Activated T-cell treated with anti-CD3 and anti-CD28 coated beads, Interleukin-2, amount 50 U/mL, for 24 hours (primary cell): ENCODE measurements at places on chromosomes 2 and 18.

- DNase-seq: no peak
Measured at GRCh38 chr2:215066124-215066523, 72.3 kb downstream of the ABCA12 start.

GRCh38 chr18:35029770-35030169, 11.4 kb upstream of the MAPRE2 start:
- DNase-seq: no peak

- DNase-seq: no peak
Measured at GRCh38 chr2:168157926-168158325, 89.5 kb downstream of the STK39 start.

DNA sequence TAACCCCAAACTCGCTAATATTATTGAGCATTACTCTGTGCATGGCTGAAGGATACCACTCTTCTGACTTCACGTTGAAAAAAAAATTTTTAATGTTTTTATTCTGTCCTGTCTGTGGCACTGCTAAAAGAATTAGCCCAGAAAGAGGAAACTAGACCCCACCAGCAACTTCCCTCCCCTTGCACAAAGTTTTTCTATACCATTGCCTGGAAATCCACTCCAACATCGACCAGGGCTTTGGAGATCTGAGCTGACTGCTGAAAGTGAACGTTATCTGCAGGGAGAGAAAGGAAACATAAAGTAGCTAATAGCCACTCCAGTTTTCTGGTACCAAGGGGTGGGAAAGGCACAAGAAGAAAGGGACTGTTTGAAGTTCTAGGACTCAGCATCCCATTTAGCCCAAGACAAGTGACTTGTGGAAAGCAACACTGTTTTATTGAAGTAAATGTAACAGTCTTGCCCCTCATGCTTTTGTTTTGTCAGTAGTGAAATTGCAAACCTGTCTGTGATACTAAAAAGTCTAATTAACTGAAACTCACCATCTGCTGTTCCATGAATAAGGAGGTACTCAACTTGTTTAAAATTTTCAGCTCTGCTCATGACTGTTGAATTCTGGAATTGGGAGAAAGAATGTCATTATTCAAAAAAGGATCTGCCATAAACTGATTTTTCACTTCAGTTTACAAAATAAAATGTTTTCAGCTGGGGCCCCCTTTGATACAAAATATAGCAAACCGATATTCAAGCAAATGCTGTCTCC, 79.1 kb downstream of the DPP4 start:
- DNase-seq: no peak

GRCh38 chr2:121187351-121187981, 97.5 kb downstream of the TFCP2L1 start:
- no peak for DNase-seq

- no peak for DNase-seq
Measured at GRCh38 chr2:144876013-144876412, 356.1 kb upstream of the ZEB2 start.
